GM23338 (cell line): ENCODE measurements at places on chromosomes 11 and 22. TPM values are rescaled to one million over a fixed set of nuclear protein-coding genes. Genes with fewer than 3 reads are reported as not detected.
A peak's percentile ranks its signal among the peaks of the same experiment; 100 is the strongest.

Gene RANGAP1
- 133 and 141 TPM in 2 replicates for total RNA-seq

Gene LRRC4C
- total RNA-seq: 0.35 TPM in 1 of 2 replicates, not detected in the other

Gene ZP1
- not detected in 2 replicates for total RNA-seq

GRCh38 chr11:3857628-3858027 is 2.2 kb downstream of the STIM1 start:
- DNase-seq: no peak
- no peak overlapping the region for H3K4me3 ChIP-seq
- no peak overlapping the region for H3K27ac ChIP-seq
- peaks cover 48% of the 10 kb centered on the region for H3K4me1 ChIP-seq

DNA sequence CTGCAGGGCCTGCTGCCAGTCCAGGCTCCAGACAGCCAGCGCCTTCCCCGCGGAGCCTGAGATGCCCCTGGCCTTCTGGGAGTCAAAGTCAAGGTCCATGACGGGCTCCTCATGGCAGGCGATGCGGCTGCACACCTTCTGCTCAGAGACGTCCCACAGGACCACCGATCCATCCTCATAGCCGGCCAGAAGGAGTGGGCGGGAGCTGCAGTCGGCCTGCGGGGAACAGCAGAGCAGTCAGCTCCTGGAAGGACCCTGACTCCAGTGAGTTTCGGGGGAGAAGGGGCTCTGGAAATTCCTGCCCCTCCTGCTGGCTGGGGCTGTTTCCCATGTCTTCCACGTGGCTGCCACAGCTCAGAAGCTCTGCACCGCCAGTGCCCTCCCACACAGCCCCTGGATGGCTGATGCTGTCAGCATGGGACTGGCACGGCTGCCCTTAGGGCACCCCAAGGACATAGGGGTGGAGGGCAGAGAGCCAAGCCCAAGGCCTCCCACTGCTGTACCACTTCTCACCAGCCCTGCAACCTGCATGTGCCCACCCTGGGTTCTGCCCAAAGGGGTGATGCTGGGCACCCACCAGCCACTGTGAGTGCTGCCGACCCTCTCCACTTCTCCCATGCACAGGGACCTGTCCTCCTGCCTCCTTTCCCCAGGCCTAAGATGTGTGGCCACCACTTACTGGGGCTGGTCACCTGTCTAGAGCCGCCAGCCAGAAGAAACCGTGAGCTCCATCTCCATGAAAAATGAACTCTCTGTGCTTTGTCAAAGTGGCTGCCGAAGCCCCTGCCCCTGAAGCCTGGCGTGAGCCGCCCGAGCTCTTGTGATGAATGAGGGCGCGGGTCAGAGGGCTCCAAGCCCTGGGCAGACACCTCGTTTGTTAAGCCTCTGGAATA is 41.7 kb downstream of the TBX1 start:
- no peak overlapping the region for H3K4me3 ChIP-seq
- no peak overlapping the region for H3K27ac ChIP-seq
- no peaks in the 10 kb centered on the region for H3K36me3 ChIP-seq
- no peaks in the 10 kb centered on the region for H3K4me1 ChIP-seq
- no peaks in the 10 kb centered on the region for H3K27me3 ChIP-seq
- DNase-seq: no peak

DNA sequence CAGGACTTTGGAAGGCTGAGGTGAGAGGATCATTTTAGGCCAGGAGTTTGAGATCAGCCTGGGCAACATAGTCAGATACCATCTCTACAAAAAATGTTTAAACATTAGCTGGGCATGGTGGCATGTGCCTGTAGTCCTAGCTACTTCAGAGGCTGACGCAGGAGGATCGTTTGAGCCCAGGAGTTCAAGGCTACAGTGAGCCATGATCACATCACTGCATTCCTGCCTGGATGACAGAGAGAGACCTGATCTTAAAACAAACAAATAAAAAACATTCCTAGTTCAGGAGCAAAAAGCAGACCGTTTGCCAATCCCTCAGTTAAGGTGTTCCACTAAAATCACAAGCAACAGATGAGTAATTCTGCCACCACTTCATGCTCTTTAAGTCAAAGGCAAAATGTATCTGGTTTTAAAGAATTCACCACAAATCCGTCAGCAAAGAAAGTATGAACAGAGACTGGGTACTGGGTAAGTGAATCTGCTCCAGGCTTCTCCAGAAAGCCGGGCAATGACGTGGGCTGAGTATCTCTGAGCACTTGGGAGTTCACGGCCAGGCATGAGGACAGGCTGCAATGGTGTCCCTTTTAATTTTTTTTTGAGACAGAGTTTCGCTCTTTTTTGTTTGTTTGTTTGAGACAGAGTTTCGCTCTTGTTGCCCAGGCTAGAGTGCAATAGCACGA is 19.5 kb downstream of the CLTCL1 start:
- 0 out of 2 replicates have a peak overlapping the region, but pooled peaks have one; percentile 21 for H3K27ac ChIP-seq
- H3K4me1 ChIP-seq: no peaks in the 10 kb centered on the region; the same call in 1 of the 2 replicates
- H3K36me3 ChIP-seq: no peaks in the 10 kb centered on the region
- H3K4me3 ChIP-seq: no peak overlapping the region
- DNase-seq: no peak
- H3K27me3 ChIP-seq: no peaks in the 10 kb centered on the region

DNA sequence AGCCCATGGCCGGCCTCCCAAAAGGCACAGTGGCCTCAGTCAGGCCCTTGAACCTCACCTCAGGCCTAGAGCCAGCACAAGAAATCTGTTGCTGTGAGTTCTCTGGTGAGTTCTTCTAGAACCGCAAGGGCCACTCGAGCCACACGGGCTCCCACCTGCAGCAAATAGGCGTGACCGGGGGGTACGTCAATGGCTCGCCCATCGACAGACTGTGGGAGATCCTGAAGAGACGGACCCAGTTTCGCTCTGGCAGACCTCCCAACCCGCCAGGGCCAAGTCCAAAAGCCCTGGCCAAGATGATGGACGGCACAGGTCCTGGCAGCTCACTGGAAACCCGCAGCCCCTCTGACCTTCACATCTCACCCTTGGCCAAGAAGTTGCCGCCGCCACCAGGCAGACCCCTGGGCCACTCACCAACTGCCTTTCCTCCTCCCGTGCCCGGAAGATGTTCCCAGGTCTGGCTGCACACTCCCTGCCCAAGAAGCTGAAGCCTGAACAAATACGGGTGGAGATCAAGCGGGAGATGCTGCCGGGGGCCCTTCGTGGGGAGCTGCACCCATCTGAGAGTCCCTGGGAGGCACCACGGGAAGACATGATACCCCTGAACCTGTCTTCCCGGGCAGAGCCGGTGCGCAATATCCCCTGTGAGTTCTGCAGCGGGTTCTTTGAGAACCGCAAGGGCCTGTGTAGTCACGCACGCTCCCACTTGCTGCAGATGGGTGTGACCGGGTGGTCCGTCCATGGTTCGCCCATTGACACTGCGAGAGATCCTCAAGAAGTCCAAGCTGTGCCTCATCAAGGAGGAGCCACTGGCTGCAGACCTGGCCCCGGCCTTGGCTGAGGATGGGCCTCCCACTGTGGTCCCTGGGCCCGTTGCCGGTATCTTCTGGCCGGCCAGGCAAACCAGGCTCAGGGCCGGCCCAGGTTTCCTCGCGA is 544.2 kb upstream of the CCDC179 start:
- H3K36me3 ChIP-seq: no peaks in the 10 kb centered on the region; the same call in 1 of the 2 replicates
- DNase-seq: no peak
- no peak overlapping the region for H3K4me3 ChIP-seq
- H3K27ac ChIP-seq: no peak overlapping the region
- H3K4me1 ChIP-seq: no peaks in the 10 kb centered on the region
- no peaks in the 10 kb centered on the region for H3K27me3 ChIP-seq

- H3K27me3 ChIP-seq: no peaks in the 10 kb centered on the region
- no peaks in the 10 kb centered on the region; the same call in 1 of the 2 replicates for H3K4me1 ChIP-seq
- no peaks in the 10 kb centered on the region for H3K36me3 ChIP-seq
- H3K4me3 ChIP-seq: no peak overlapping the region
These were observed 71.7 kb downstream of the RPS6KA4 start for GRCh38 chr11:64430645-64431044.

- H3K27me3 ChIP-seq: no peaks in the 10 kb centered on the region
- peak; percentile 85 for DNase-seq
- H3K36me3 ChIP-seq: no peaks in the 10 kb centered on the region
- no peaks in the 10 kb centered on the region for H3K4me1 ChIP-seq
- H3K27ac ChIP-seq: no peak overlapping the region
These were observed 27.8 kb upstream of the ZNRF3 start for GRCh38 chr22:28855355-28856094.

- peaks cover 34% of the 10 kb centered on the region for H3K4me1 ChIP-seq
- H3K36me3 ChIP-seq: no peaks in the 10 kb centered on the region
- H3K27me3 ChIP-seq: no peaks in the 10 kb centered on the region
- no peak overlapping the region for H3K27ac ChIP-seq
- DNase-seq: no peak
These were observed 29.2 kb downstream of the MN1 start for GRCh38 chr22:27772081-27772983.

- H3K4me1 ChIP-seq: peaks cover 12% of the 10 kb centered on the region; the same call in 1 of the 2 replicates
- peak; percentile 43 for DNase-seq
- no peak overlapping the region for H3K4me3 ChIP-seq
- no peaks in the 10 kb centered on the region for H3K27me3 ChIP-seq
These were observed 4.9 kb downstream of the DENND5A start for GRCh38 chr11:9259981-9260837.

DNA sequence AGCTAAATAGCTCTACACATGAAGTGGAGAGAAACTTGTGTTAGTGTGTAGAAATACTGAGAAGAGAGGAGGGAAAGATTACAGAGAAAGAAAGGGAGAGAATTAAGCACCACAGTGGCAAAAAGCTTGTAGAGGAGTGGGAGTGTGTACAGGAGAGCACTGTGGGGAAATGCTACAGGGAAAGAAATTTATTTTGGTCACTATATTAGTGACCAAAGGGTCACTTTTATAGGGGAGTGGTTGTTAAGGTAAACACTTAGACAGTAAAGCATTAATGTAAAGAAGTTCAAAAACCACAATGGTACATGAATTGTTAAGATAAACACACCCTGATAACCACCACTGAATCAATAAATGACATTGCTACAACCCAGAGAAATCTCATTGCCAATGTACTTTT is 307.2 kb upstream of the CTSC start:
- DNase-seq: no peak
- H3K27ac ChIP-seq: no peak overlapping the region
- no peaks in the 10 kb centered on the region for H3K36me3 ChIP-seq
- H3K27me3 ChIP-seq: no peaks in the 10 kb centered on the region
- H3K4me1 ChIP-seq: no peaks in the 10 kb centered on the region
- H3K4me3 ChIP-seq: no peak overlapping the region

DNA sequence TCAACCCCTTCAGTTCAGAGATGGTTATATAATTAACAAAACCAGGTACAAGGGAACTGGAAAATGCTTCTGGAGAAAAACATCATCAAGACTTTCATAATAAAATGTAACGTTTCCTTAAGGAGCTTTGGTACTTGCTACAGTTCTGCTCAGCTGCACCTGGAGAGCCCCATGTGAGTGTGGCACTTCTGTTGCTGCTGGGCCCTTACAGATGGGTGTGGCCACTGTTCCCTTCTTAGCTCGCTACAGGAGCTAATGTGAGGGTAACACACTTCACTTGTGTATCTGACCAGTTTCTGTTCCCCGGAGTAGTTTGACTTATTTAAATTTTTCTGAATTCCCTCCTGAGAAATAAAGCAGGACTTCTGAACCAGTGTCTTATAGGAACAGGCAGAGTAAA is 4.0 kb downstream of the POU2AF3 start:
- H3K4me3 ChIP-seq: no peak overlapping the region
- DNase-seq: no peak
- H3K27ac ChIP-seq: no peak overlapping the region
- no peaks in the 10 kb centered on the region for H3K36me3 ChIP-seq

DNA sequence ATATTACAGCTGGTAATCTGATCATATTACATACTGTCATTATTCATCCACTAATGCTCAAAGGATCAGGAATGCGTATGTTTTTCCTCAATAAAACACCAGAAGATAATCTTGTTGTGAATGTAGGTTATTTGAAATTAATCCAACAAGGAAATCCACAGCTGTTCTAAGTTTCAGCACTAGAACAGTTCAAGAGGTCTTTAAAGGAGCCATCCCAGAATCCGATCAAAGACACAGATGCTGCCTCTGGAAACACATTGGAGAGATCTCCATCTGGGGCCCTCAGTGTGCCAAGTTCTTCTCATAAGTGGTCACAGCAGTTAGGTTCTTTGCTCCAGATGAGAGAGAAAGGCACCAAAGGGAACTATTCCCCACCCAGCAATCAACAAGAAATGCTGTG is 1955.1 kb upstream of the RAG2 start:
- H3K4me1 ChIP-seq: no peaks in the 10 kb centered on the region
- no peak for DNase-seq
- H3K4me3 ChIP-seq: no peak overlapping the region
- no peak overlapping the region for H3K27ac ChIP-seq
- H3K27me3 ChIP-seq: no peaks in the 10 kb centered on the region
- H3K36me3 ChIP-seq: no peaks in the 10 kb centered on the region; the same call in 1 of the 2 replicates

GRCh38 chr11:130783323-130783722 is 133.0 kb downstream of the SNX19 start:
- no peak overlapping the region for H3K4me3 ChIP-seq
- H3K4me1 ChIP-seq: peaks cover 22% of the 10 kb centered on the region
- no peak for DNase-seq
- no peaks in the 10 kb centered on the region for H3K27me3 ChIP-seq
- H3K36me3 ChIP-seq: no peaks in the 10 kb centered on the region

DNA sequence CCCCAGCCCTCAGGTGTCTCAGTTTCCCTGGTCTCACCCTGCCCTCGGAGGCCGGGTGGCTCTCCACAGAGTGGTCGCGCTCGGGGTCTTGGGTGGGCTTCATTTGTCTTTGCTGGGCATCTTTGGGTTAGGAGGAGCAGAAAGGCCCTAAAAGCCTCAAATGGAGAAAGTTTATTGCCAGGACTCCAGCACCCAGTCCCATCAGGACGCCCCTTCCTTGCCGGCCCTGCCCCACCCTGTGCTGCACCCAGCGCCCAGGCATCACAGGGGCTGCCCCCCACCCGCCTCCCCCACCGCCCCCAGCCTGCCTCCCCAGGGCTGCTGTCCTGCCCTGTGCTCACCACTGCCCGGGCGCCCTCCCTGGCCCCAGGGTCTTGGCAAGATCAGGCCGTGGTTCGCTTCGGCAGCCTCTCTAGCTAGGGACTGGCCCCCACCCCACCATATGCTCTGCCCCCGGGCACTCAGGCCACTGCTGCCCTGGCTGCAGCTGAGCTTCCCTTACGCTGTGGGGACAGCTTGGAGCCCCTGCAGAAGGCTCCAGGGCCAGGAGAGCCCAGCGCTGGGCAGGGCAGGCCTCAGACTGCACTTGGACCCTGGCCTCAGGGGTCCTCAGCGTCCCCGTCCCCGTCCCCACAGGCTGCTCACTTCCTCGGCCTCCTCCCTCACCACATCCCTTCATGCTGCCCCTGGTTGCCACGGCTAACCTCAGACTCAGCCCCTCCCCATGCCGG is 31.4 kb downstream of the MOB2 start:
- H3K27ac ChIP-seq: no peak overlapping the region
- H3K36me3 ChIP-seq: no peaks in the 10 kb centered on the region
- H3K27me3 ChIP-seq: no peaks in the 10 kb centered on the region
- no peak overlapping the region for H3K4me3 ChIP-seq

- no peak for DNase-seq
- H3K27me3 ChIP-seq: no peaks in the 10 kb centered on the region
- peak overlapping the region; percentile 71 for H3K4me3 ChIP-seq
- H3K4me1 ChIP-seq: peaks cover 9% of the 10 kb centered on the region; the same call in 1 of the 2 replicates
- peak overlapping the region; percentile 93 for H3K27ac ChIP-seq
- H3K36me3 ChIP-seq: no peaks in the 10 kb centered on the region
These were observed 1.2 kb upstream of the ZFP91 start for GRCh38 chr11:58577555-58578135.
